ENCODE measurements at places on chromosomes 16 and 17.
A peak's percentile ranks its signal among the peaks of the same experiment; 100 is the strongest.

- DNase-seq, result peak; percentile 66
Measured at GRCh38 chr16:81703177-81704155, 75.6 kb upstream of the PLCG2 start.

DNA sequence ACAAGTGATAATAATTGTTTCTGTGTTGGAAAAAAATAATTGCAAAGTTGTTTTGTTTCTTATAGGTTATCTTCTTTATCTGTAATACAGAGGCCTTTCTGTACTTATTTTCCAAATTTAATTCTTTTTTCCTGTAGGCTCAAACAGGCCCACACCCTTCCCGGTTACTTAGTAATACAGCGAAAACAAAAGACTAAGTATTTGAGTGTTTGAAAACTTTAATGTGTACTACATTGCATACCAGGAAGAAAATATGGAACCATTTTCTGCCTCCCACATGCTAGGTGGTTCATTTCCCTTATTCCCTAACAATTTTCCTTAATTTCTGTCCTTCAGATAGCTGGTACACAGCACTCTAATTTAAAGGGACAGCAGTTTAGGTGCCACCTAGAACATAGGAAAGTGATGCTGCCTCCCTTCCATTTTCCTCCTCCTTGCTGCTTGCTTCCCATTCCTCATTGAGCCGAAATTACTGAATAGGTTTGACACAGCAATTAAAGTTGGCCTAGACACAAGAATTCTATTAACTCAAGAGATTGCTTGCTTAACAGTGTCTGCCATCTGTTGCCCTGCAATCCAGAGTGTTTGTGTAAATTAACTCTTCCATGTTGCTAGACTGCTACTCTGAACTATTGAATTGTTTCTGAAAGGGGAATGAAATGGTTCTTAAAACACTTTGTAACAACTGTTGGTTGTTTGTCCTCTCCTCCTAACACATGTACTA is 24.2 kb downstream of the CYB5B start:
- peak; percentile 6 for DNase-seq

DNA sequence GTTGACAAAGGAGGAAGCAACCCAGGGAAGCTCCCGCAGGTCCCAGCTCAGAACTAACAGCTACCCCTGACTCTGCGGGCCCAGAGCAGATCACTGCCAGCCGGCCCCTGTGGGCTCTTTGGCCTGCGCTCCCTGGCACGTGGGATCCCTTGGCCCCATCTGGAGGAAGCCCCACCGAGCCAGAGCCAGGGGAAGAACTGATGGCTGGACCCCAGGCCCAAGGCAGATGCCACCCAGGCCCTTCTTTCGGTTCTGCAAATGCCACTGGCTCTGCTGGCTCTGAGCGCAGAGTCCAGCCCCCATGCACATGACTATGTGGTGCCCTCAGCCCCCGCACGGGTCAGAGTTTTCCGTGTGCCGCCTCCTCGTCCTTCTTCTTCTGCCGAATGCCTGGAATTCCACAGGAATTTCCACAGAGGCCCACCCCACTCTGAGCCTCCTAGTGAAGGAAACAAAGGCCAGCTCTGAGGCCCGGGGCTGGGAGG is 35.8 kb upstream of the SNN start:
- peak; percentile 68 for DNase-seq

GRCh38 chr16:29148867-29149272 is 164.0 kb downstream of the LAT start:
- no peak for DNase-seq

- no peak for DNase-seq
Measured at GRCh38 chr16:78257376-78257728, 157.9 kb downstream of the WWOX start.

Measured in hepatic stellate cell (primary cell).